Calu3 (cell line): ENCODE measurements at places on chromosomes 13 and 19.

DNA sequence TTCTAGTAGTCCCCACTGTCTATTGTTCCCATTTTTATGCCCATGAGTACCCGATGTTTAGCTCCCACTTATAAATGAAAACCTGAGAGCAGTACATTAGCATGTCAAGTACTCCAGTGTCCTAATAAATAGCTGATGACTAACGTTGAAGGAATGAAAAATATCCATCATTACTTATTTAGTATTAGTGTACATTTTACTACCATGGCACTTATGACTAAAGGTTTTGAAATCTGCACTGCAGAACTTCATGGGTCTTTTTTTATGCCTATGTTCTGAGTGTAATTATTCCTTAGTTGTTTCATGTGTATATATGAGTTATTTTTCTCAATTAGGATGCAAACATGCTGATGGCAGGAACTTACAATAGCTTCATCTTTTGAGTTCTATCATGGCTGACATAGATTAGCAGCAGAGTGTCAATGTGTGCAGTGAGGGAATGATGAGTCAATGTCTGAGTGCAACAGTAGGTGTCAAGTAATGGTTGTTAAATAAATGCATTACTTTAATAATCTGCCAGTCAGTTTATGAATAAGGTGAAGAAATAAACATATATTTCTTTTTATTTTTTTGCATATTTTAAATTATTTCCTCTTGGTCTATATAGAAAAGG, 188.4 kb downstream of the ITGBL1 start:
- DNase-seq = no peak

DNA sequence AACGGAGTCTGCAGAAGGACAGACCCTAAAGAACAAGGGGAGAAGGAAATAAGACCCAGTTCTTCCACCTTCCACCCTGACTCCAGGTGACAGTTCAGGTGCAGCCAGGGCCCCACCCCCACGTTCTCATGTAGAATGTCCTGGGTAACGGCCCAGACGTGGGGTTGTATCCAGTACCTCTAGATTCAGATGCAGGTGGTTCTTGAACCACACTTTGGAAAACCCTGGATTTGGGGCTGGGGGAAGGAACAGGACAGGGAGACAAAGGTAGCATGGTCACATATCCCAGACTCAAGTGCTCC, 2.2 kb downstream of the DMPK start:
- no peak for DNase-seq

DNA sequence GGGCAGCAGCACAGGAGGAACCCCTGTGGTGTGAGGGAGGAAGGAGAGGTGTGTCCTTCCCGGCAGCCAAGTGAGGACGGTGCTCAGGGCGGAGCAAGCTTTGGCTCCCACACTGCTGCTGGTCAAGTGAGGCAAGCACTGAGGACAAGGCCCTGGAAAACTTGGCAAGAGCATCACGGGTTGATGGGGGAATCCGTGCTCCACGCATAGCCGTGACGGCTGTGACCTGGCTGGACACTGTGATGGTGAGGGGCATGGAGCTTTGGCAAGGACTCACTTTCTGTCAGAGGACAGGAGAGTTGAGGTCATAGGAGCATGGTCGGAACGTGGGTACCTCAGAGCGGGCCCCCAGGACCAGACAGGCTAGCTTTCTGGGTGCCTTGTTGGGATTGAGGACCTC, 29.0 kb upstream of the SLC15A1 start:
- no peak for DNase-seq

DNA sequence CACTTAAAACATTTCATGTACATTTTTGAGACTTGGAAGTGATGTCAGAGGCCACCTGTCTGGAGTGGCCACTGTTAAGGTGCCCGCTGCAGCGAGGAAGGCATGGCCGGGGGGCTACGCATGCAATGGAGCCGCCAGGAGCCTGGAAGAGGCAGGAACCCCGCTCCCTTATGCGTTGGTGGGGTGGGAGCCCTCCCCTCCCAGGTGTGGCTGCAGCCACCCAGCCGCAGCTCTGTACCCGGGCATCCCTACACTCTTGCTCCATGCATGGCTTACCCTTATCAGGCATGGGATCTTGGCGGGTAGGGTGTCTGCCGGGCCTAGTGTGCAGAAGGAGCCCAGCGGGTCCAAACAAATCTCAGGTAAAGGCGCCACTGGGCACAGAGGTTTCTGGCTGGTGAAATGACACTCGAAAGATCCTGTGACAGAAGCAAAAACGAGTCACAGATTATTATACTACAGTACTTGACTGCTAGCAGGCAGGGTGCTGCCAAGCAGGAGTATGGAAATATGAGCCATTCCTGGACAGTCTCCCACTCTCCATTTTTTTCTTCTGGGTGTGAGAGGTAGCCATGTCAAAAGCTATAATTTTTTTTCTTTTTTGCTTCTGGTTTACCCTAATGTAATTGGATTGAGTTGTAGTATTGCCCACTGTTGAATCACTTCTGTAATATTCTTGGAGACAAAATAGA, 1606.3 kb upstream of the MIR17HG start:
- DNase-seq = no peak

DNA sequence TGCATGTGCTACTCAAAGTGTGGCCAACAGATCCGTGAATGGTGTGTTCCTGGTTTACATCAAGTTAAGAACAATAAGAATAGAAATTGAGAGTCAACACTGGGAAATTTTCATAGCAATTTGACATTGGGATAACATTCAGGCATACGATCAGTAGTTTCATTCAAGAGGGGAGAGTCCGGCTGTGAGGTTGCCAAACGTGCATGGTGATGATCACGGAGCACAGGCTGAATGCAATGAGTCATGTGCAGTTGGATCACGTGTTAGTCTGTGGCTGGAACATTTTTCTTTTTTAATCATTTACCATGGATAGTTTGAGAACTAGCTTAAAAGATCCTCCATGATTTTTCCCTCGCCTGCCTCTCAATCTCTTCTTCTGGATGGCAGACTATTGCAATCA, 2.5 kb upstream of the DCT start:
- peak; percentile 1 for DNase-seq
